ENCODE measurements at places on chromosomes 1 and 21.

DNA sequence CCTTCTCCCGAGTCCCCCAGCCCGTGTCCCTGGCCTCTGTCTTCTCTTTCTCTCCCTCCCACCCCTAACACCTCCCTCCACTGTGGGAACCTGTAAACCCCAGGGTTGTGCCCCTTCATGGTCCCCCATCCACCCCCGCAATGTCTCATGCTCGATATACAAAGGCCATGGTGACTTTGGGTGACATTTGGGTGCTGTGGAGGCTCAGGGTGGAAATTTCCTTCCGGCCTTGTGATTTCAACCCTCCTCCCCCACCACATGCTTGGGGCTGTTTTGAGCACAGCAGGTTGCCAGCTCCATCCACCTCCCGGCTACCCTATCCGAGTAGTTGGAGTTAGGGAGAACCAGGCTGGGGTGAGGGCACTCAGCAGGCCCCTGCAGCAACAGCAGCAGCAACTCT, 25.7 kb upstream of the VPS13D start:
- DNase-seq = no peak

GRCh38 chr1:78055565-78056132, 9.9 kb downstream of the GIPC2 start:
- DNase-seq = no peak

DNA sequence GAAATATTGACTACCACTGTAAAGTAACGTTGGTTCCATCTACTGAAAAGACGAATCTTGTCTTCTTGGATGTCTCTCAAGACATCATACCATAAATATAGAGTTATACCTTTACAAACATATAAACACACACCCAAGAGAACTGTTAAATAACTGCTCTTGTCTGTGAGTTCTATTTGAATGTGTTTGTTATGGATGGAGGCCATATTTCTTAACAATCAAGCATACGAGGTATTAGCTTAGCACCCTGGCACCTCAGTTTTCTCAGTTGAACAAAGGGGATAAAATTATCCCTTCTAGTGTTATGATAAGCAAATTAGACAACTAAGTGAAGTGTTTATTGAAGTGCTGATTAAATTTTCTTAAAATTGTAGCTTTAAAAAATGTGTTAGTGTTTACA, 336.6 kb upstream of the ZRANB2 start:
- DNase-seq = no peak

DNA sequence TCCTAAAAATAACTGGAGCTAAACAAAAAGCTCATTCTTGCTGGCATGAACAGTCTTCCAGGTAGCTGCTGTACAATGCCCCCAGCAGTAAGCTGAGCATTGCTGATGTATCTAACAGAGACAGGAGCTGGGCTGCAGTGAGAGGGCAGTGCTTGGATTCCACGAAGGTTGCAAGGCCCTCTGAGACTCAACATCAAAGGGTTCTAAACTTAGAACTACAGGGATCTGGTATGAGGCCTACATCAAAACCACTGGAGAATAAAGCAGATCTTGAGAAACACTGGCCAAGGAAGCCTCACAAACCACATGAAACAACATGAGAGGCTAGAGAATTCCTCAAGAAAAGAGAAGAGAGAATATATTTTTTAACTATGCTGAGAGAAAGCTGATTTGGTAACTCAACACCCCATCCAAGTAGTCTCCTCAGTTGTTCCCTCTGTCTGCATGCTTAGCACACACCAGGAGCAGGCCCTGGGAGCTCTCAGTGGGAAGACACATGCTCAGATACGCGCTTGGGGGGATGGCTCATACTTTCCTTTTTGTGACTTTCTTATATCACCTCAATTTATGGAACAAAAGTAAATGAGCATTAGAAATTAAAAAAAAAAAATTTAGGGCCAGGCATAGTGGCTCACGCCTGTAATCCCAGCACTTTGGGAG, 27.7 kb downstream of the DSTYK start:
- DNase-seq = no peak

- no peak for DNase-seq
Observed at GRCh38 chr1:70978623-70979022, 69.0 kb downstream of the PTGER3 start.

GRCh38 chr1:160308451-160309184, 23.7 kb upstream of the PEX19 start:
- peak; percentile 88 for DNase-seq

GRCh38 chr1:245983294-245983967, 523.6 kb downstream of the SMYD3 start:
- DNase-seq = no peak

All from trophoblast cell (in vitro differentiated cells and primary cell).